ENCODE measurements at places on chromosomes 4 and X.

GRCh38 chr4:56465599-56466295 is 1.7 kb upstream of the SRP72 start:
- peak; percentile 18 for DNase-seq

- DNase-seq, result no peak
These were observed 529.0 kb upstream of the FTHL17 start for GRCh38 chrX:31600823-31601222.

- DNase-seq, result no peak
These were observed 45.3 kb downstream of the DDX60L start for GRCh38 chr4:168434993-168435392.

DNA sequence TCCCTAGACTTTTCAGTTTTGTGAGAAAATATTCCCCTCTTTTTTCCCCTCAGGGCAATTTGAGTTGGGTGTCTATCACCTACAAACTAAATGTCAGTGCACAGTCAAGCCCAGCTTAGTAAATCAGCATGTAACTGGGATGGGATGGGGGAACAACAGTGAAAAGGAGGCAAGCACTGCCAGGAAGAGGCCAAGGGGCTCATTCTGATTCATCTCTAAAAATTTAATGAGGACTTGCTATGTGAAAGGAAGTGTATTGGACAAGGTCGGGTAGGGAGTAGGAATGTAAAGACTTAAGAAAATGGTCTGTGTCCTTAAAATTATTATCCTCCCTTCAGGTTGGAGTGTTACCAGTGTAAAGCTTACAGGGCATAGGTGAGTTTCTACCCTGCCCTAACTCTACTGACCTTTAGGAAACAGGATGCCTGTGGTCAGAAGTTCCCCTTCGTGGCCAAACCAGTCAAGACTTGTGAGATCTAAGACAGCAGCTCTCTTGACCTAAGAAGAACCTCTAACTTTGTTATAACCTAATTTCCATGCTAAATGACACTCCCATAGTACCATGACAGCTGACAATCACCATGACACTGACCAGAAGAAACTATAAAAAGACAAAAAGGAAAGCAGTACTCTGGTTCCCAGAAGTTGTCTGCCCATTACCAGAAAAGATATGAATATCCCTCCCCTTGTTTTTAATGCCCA is 194.4 kb upstream of the LDB2 start:
- DNase-seq, result no peak

- DNase-seq, result no peak
These were observed 6.0 kb upstream of the ASB11 start for GRCh38 chrX:15321447-15321846.

DNA sequence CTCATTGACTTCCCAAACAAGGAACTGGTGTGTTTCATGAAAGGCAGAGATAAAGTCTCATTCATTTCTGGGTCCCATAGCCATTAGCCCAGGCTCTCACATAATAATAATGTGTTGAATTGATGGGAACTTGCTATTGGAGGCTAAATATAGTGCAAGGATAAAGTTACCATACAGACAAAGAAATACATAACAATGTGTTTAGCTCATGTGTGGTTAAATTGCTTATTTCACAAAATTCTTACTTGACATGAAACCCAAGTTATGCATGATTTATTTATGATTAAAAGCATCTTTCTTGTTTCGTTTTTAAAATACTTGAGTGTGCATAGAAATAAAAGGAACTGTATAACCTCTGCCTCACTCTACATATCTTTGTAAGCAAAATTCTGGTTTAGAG is 37.3 kb upstream of the LPAR4 start:
- no peak for DNase-seq

DNA sequence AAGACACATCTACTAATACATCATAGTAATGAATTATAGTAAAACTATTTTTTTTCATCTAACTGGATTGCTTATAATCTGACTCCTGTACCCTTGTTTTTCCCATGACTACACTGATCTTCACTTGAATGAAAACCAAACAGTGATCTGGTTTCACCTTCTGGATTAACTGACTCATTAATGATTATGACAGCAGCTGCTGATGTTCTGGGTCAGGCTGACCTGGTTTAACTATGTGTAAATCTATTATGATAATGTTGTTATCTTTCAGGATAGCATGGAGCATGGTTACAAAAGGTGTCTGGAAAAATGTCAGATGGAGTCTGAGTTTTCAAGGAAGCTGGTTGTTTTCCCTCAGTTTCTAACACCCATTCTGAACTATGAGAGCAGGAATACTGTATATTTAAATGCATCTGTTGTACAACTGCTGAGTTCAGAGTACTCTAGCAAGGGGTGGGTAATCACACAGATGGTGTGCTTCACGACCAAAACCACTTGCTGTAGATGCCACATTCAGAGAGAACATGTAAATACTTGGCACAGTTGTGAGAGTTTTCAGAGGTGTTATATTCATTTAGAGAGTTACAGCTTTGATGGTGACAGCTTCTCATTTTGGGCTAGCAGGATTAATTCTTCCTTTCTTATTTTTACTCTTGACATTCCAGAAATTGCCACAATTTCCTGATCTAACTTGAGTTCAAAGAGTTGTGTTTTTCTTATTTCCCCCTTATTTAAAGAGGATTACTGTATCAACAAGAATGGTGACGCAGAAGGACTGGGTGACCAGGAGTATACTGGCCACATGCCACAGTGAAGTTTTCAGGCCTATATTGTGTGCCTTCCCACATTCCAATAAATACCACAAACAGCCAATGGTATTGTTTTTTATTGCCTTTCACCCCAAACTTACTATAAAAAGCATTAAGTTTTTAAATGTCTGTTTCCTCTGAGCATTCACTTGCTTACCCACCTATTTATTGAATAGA is 249.7 kb upstream of the TET2 start:
- no peak for DNase-seq

DNA sequence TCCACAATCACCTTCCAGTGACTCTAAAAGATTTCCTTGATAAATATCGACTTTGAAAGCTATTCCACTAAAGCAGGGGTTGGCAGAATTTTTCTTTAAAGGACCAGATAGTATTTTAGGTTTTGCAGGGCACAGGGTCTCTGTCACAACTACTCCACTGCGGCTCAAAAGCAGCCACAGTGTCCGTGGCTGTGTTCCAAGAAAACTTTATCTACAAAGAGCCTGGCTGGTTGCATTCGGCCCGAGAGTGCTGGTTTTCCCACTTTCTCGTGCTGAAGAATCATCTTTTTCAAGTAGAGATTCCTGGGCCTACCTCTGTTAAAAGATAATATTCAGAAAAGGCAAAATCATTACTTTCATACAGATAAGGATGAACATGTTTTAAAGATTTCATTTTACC is 55.6 kb downstream of the TSPAN7 start:
- no peak for DNase-seq

GRCh38 chrX:107850422-107850765 is 24.7 kb downstream of the MID2 start:
- DNase-seq, result no peak

- no peak for DNase-seq
These were observed 19.8 kb upstream of the DDX3X start for GRCh38 chrX:41314204-41314603.

DNA sequence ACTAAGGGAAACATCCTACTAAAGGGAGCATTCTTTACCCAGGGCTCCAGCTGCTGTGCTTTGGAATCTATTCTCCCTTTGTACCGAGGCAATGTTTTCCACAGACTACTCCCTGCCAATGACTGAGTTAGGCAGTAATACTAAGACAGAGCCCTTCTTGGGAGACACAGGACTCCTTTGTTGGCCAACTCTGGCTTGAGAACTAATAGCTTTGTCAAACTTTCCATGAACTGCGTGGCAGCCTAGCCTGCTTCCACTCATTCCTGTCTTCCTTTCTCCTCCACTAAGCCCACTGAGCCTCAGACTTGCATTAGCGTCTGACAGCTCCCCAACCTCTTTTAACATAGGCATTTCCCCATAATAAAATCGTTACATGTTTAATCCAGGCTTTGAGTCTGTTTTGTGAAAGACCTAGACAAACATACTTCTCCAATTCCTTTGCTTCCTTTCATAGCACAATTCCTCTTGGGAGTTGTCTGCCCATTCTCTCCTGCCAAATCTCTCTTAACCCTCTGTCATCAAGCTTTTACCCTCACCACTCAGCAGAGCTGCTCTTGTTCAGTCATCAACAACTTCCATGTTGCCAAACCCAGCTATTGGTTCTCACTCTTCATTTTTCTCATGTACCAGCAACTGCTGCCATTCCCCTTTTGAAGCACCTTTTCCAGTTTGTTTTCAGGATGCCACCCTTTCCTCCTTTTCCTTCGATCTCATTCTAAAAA is 300.3 kb upstream of the IGFBP7 start:
- DNase-seq, result no peak

DNA sequence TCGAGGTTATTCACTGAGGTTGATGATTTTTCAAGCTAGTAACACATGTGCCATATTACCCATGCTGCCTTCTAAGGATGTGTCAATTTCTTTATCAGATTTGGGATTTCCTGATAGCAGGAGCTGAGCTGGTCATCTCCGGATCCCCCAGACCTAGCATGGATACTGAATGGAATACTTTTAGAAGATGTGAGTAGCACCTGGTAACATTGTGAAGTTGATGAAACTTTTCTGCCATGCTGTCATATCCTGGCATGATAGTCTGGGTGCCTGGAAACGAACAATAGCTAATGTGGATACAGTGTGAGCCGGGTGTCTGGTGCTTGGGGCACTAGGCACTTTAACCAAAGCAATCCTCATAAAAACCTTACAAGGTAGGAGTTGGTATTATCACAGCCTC is 11.0 kb upstream of the CYTL1 start:
- DNase-seq, result peak; percentile 80

DNA sequence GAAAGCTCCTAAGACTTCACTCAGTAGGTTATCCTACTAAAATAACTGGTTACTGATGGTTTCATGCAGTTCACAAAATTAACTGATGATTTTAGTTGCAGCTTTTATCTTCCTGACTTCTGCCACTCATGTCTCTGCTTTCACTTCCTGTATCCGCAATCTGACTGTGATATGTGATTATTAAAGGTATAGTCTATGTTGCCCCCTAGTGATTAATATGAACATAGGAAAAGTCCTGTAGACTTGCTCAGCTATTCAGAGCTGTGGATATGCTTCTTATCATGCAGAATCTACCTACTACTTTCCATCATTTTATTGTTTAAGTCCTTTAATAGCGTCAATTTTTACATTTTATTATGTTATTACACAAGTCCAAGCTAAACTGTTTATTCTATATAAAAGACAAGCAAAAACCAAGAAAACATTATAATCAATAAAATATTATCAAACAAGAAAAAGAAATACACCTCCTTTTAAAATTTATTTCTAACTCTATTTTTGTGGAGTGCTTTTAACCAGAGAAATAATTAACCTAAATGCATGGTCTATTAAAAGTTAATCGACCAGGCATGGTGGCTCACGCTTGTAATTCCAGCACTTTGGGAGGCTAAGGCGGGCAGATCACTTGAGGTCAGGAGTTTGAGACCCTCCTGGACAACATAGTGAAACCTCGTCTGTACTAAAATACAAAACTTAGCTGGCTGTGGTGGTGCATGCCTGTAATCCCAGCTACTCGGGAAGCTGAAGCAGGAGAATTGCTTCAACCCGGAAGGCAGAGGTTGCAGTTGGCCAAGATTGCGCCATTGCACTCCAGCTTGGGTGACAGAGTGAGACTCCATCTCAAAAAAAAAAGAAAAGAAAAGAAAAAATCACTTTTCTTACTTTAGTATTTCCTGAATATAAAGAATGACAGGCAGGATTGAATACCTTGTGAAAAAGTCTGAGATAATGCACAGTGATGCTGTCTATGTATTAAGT is 40.4 kb upstream of the TLR2 start:
- DNase-seq, result peak; percentile 67

- DNase-seq, result no peak
These were observed 179.1 kb downstream of the GC start for GRCh38 chr4:71604785-71605184.
